ENCODE measurements at places on chromosomes 16 and 17.
A peak's percentile ranks its signal among the peaks of the same experiment; 100 is the strongest.

- peak; percentile 74 for DNase-seq
These were observed 3.2 kb downstream of the SMURF2 start for GRCh38 chr17:64658931-64659330.

- no peak for DNase-seq
These were observed 2.7 kb upstream of the FASN start for GRCh38 chr17:82100502-82101298.

GRCh38 chr16:10688291-10688690 lies 6.4 kb downstream of the TEKT5 start:
- DNase-seq: no peak

- no peak for DNase-seq
These were observed 1.1 kb upstream of the CCDC182 start for GRCh38 chr17:57746221-57746620.

Data from fibroblast of skin of left biceps (primary cell).